ENCODE measurements at places on chromosomes 5 and 9.

GRCh38 chr9:28005779-28006178, 432.5 kb upstream of the C9orf72 start:
- DNase-seq = no peak

DNA sequence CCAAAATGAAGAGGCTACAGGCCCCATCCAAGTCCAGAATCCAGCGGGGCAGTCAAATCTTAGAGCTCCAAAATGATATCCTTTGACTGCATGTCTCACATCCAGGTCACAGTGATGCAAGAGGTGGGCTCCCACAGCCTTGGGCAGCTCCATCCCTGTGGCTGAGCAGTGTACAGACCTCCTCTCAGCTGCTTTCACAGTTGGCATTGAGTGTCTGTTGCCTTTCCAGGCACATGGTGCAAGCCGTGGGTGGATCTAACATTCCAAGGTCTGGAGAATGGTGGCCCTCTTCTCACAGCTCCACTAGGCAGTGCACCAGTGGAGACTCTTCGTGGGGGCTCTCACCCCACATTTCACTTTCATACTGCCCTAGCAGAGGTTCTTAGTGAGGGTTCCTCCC, 120.7 kb downstream of the GIN1 start:
- no peak for DNase-seq

DNA sequence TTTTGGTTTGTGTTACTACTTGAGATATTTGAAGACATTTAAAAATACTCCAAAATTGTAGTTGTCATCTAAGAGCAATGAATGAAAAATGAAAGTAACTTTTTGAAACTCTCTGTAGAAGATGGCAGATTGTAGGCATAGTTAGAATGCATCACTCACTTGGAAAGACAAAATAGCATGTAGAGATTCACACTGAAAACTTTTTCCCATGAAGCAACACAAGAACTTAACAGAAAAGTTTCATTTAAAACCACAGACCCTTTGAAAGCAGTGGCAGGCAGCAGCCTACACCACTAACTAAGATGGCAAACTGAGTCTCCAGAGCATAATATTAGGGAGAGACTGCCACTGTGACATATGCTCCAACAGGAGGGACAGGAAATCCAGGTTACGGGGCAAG, 18.9 kb upstream of the FAM174A start:
- DNase-seq = no peak

- no peak for DNase-seq
Measured at GRCh38 chr5:111730659-111731382, 26.2 kb downstream of the NREP start.

GRCh38 chr9:86672301-86672700, 275.0 kb downstream of the GAS1 start:
- no peak for DNase-seq

DNA sequence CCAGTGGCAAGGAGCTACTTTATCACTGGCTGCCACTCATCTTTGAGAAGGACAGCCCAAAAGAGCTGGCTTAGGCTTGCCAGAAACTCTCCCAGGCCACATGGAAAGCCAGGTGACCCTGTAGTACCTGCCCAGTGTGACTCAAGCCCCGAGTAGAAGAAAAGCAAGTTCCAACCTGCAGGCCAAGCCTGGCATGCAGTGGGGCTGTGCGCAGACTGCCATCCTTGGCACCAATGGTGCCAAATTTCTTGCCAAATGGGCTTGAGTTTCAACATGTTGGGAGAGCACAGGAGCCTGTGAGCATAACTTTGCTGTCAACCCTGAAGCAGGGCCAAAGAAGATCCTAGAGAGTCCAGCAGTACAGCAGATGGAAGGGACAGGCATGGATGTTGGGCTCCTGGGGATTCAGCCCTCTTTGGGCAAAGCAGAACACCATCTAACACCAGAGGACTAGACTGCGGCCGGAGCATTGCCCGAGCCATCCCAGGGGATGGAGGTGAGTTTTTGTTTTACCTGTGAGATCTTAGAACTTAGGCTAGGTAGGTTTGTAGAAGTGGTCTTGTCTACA, 27.3 kb upstream of the SHB start:
- no peak for DNase-seq

DNA sequence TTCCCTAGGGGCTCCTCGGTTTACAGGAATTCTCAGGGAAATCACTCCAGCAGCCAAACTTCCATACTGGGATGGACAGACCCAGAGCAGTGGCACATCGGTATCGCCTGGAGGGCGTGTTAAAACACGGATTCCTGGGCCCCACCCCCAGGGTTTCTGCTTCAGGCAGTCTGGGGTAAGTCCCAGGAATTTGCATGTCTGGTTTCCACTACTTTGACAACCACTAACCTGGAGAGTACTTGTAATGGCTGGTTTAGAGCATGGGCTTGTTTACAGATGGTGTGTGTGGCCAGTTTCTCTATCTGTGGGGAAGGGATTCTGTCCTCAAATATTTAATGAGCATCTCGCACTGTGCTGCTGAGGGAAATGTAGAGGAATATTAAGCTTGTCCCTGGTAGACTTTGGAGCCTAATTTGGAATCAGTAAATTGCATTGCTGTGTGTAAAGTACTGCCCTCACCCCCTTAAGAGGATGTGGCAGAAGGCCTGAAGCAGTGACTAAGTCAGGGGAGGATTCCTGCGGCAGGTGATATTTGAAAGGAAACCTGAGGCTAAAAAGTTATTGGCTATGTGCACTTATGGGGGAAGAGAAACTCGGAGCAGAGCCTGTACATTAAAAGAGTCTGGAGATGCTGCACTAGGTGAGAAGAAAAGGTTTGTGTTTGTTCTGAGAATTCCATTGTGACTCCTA, 18.6 kb upstream of the TJP2 start:
- DNase-seq = no peak

- DNase-seq = no peak
Measured at GRCh38 chr9:72827950-72828731, 124.7 kb downstream of the ALDH1A1 start.
